ENCODE measurements at places on chromosomes 11 and 22.

GRCh38 chr22:35089139-35089538 lies 23.2 kb downstream of the ISX start:
- no peak for DNase-seq

GRCh38 chr11:61277186-61278000 lies 17.7 kb downstream of the VWCE start:
- no peak for DNase-seq

DNA sequence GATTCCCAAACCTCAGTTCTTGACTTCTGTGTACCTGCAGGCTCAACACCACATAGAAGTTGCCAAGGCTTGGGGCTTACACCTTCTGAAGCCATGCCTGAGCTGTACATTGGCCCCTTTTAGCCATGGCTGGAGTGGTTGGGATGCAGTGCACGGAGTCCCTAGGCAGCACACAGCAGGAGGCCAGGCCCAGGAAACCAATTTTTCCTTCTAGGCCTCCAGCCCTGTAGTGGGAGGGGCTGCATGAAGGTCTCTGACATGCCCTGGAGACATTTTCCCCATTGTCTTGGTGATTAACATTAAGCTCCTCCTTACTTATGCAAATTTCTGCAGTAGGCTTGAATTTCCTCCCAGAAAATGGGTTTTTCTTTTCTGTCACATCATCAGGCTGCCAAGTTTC lies 94.6 kb downstream of the DEPDC5 start:
- DNase-seq: no peak

DNA sequence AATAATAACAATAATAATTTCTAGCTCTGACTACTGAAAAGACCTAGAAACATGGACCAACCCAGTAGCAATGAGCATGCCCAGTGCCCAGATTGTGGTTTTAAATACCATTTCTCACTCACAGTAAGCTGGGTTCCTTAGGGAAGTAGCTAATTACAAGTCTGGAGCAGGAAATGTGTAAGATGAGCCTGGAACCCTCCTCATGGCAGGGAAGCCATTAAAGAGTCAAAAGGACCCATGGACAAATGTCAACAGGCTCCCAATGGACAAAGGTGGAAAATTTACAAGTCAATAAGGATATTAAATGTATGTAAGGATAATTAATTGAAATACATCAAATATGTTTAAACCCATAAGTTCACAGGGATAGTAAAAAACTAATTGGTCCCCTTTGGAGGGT lies 10.6 kb upstream of the CSNK2A3 start:
- no peak for DNase-seq

- DNase-seq: no peak
These were observed 39.6 kb downstream of the GALNT18 start for GRCh38 chr11:11582011-11582701.

DNA sequence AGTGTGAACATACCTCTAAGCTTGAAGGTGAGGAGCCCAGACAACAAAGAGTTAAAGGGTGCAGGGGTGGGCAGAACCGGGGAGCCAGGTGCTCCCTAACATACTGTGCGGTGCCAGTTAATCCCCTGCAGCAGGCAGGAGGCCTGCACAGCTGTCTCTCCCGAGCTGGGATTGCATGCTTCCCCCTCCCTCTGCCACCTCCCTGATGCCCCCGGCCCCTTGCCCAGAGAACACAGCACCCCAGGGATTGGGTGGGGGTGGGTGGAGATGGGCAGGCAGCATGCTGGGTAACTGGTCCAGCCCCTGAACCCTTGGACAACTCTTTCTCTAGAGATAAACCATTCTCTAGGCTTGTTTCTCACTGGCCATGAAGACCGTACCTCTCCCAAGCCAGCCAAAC lies 67.7 kb upstream of the MYOD1 start:
- no peak for DNase-seq

GRCh38 chr11:102422817-102423712 lies 29.5 kb downstream of the TMEM123 start:
- no peak for DNase-seq

GRCh38 chr11:96124155-96124554 lies 200.2 kb upstream of the MTMR2 start:
- DNase-seq: no peak

GRCh38 chr11:65170058-65170534 lies at the start of gene SPDYC:
TSS of gene SPDYC (plus strand) at chr11:65170233. CDS start at chr11:65171358, 1,125 bp downstream.
- DNase-seq: no peak

- DNase-seq: no peak
These were observed 8.4 kb upstream of the KCNQ1OT1 start for GRCh38 chr11:2708151-2708581.

GRCh38 chr22:43308060-43308830 lies 34.9 kb downstream of the SCUBE1 start:
- DNase-seq: no peak

- DNase-seq: peak; percentile 57
These were observed 9.1 kb downstream of the PRR33 start for GRCh38 chr11:1882265-1883238.

DNA sequence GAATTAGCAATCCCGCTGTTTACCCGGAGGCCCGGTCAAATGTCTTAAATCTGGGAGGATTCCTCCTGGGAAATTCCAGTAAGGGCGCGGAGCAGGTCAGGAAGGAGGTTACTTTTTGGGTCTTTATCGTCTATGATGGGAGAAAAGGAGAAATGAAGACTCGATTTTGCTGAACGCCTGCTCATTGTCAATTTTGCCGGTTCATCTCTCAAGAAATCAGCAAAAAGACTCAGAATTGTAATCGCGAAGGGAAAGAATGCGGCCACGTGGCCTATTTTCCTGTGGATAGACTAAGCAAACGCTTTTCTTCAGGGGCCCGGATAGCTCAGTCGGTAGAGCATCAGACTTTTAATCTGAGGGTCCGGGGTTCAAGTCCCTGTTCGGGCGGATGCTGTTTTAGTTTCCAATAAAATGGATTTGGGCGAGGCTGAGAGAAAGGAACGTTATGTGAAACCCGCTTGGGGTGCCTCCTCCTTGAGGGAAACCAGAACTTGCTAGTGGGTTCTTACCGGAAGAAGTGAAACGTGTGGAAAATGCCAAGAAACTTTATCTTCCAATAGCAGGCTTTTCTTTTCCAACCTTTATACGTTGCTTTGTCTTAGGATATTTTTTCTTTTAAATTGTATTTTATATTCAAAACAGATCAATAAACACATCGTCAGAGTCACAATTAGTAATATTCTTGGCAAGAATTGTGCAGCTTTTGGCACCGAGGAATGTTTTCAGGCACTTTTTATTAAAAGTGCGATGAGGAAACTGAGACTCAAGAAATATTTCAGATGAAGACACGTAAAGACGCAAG lies 45.0 kb downstream of the OR4D9 start:
- DNase-seq: peak; percentile 94

DNA sequence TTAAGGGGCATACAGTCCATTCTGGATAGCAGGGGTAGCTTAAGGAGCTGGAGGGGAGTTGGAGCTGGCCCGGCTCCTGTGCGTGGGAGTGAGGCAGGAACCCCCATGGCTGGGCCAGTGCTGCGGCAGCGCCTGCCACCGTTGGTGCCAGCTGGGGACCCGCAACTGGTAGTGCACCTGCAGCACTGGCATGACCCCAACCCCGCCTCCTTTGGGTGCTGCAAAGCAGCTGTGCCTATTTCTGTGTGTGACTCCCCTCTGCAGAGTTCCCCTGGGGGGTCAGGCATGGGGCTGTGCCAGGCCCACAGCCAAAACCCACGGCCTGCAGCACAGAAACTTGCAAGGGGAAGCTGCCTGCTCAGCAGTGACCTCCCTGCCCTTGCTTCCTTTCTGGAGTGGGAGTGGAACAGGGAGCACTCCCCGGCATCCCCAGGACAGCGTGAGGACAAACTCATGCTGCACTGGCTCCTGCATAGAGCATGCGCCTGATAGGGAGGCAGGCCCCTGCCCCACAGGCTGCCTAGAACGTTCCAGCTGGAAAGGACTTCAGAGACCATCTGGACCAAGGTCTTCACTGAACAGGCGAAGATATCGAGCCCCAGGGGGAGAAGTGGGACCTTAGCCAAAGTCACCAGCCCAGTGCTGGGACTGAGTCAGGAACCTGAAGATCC lies 26.2 kb upstream of the RAB1B start:
- no peak for DNase-seq

GRCh38 chr22:44338177-44338810 lies 25.5 kb upstream of the SHISAL1 start:
- DNase-seq: no peak

DNA sequence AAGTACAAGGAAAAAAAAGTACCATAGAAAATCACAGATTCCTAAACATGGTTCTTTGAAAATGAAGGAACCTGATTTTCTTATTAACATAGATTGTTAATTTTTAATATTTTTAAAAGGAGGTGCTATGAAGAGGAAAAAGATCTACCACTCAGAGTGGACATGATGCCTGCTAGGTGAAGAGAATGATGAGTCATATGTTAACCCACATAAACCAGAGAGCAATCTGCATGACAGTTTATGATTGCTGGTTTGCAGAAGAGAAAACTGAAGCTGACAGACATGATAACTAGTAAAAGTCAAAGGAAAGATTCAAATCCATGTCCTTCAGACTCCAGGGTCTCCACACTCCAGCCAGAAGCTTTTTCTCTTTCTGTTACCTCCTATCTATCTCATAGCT lies 1231.7 kb downstream of the LRRC4C start:
- DNase-seq: no peak

DNA sequence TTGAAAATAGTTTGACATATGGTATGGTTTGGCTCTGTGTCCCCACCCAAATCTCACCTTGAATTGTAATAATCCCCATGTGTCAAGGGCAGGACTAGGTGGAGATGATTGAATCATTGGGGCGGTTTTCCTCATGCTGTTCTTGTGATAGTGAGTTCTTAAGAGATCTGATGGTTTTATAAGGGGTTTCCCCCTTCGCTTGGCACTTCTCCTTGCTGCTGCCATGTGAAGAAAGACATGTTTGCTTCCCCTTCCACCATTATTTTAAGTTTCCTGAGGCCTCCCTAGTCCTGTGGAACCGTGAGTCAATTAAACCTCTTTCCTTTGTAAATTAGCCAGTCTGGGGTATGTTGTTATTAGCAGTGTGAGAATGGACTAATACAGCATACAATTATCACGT lies 7.7 kb downstream of the KCTD21 start:
- DNase-seq: no peak

DNA sequence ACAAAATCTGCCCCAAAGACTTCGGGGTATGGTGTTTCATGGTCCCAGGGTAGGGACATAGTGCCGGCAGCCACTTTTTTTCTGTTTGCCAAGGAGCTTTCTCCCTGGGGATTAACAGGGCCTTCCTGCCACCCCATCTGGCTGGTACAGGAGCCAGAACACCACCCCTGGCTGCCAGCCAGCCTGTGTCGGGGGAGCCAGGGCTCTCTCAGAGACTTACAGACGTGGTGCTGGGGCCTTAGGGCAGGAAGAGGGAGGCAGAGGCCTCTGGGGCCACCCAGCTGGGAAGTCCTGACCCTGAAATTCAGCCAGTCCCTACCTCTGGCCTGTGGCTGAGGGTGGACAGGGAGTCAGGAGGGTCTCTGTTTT lies 52.4 kb upstream of the CDON start:
- DNase-seq: peak; percentile 25

GRCh38 chr22:46583571-46583970 lies 36.6 kb upstream of the GRAMD4 start:
- DNase-seq: no peak

DNA sequence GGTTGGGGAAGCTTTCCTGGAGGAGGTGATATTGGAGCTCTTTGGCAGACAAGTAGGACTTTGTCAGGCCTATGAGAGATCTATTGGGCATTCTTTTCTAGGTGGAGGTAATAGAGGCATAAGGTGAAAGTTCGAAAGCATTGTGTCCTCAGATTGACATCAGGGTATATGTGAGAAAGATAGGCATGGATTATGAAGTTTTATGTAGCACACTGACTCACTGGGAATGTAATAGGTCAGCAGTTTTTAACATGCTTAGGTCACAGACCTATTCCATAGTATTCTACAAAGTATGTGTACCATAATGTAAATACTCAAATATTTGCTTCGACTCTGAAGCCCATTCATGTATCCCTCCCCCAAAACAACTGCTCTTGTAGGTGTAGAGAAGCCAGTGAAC lies 11.8 kb downstream of the HIKESHI start:
- DNase-seq: no peak

DNA sequence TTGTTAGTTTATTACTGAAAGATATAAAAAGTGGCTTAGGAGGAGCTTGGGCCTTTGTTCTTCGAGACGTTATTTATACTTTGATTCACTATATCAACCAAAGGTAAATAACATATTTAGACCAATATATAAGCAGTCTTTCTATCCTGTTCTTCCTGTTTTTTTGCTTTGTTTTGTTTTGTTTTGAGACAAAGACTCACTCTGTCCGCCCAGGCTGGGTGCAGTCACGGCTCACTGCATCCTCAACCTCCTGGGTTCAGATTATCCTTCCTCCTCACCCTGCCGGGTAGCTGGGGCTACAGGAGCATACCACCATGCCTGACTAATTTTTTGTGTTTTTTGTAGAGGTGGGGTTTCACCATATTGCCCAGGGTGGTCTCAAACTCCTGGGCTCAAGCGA lies 66.8 kb downstream of the ATM start:
- no peak for DNase-seq

- DNase-seq: no peak
These were observed 36.2 kb upstream of the EIF3D start for GRCh38 chr22:36565159-36565507.

DNA sequence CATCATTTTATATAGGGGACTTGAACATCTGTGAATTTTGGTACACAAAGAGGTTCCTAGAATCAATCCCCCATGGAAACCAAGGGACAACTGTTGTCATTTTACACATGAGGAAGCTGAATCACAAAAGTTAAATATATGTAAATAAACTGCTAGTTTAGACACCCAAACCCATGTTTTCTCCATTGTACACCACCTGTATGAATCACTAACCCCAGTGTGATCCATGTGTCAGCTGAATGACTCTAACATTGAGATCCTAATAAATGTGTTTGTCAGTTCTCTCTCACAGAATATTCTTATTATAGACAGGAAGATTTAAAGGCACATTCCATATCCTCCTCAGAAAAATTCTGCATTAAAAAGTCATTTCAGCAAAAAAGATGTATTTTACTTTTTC lies 83.3 kb downstream of the ATG16L2 start:
- no peak for DNase-seq

DNA sequence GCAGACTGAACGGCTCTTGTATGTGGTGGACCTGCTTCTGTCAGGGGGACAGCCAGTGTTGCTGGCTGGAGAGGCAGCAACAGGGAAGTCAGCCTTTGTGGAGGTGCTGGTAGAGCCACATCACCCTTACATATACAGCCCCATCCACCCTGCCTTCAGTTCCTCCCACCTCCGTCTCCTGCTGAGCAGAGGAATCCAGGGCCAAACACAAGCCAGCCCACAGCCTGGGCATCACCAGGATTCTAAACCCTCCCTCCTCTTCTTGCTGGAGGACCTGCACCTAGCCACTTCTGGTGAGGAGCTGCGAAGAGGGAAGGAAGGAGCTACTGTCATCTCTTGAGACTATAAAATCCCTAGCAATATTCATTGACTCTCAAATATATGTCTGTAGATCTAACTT lies 51.6 kb downstream of the DNHD1 start:
- DNase-seq: no peak

Measured in EL (cell line).